GM23248 (cell line): ENCODE measurements at places on chromosomes 12 and 14.

DNA sequence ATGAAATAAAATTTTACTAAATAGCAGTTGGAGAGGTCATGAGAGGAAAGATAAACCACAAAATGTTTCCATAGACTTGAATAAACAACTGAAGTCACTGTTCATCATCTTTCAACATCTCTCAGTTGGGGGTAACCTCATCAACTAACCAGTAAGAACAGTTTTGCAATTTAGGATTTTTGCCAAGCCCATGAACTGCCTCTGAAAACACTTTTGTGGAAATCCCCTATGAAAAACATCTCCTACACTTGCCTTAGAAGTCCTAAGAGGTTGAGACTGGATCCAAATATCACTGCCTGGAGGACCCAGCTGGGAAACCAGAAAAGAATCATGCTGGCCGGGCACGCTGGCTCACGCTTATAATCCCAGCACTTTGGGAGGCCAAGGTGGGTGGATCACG is 273.1 kb downstream of the C12orf50 start:
- DNase-seq = peak; percentile 58

DNA sequence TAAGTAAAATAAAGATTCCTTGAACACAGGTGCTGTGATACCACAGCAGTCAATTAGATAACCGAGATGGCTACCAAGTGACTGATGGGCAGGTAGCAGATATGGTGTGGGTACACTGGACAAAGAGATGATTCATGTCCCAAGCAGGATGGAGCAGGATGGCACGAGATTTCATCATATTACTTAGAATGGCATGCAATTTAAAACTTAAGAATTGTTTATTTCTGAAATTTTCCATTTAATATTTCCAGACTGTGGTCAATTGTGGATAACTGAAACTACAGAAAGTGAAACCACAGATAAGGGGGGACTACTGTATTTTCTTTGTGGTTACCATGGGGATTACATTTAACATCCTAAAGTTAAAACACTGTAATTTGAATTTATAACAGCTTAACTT is 7.5 kb upstream of the ZFP36L1 start:
- DNase-seq = peak; percentile 36

DNA sequence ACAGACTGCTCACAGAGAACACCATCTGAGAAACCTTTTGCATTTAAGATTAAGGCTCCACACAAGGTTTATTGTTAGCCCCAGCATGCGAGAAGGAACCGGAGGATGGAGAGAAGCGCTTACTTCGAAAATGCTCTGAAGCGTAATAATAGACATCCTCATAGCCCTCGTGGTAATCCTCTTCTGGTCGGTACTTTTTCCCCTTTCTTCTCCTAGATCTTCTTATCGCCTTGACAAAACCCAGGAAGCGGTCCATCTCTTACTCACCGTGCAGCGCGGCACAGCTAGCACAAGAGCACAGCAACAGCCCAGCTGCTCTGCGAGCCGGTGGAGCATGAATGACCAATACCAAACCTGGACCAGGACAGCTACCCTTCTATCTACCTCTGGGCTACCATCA is 125.1 kb upstream of the GRIP1 start:
- peak; percentile 14 for DNase-seq

- no peak for DNase-seq
Observed at GRCh38 chr12:114738460-114739184, 54.6 kb upstream of the TBX3 start.

DNA sequence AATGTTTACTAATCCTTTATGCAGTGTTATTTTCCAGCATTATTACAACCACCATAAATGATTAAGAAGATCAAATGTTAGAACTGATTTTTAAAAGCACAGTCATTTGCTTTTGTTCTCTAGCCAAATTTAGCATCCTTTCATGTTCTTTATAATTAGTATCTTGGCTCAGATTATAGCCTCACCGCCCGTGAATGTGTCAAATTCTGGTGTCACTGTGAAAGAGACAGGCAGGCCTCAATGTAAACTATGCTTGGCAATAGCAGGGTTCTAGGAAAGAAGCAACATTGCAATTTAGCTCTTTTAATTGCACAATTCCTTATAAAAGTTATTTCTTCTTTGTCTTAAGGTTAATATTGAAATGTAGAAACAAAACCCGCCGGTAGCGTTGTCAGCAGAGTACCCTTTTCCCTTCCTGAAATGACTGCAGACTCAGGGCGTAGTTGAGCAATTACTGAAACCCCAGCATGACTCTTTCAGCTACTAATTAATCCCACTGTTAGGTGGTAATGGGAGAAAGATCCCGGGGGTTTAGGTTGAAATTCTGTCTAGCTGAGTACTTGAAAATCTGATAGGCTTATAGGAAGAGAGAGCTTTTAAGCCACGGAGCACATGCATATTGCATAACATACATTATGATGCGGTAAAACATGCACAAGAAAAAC is 1600.5 kb upstream of the SEL1L start:
- DNase-seq = no peak

DNA sequence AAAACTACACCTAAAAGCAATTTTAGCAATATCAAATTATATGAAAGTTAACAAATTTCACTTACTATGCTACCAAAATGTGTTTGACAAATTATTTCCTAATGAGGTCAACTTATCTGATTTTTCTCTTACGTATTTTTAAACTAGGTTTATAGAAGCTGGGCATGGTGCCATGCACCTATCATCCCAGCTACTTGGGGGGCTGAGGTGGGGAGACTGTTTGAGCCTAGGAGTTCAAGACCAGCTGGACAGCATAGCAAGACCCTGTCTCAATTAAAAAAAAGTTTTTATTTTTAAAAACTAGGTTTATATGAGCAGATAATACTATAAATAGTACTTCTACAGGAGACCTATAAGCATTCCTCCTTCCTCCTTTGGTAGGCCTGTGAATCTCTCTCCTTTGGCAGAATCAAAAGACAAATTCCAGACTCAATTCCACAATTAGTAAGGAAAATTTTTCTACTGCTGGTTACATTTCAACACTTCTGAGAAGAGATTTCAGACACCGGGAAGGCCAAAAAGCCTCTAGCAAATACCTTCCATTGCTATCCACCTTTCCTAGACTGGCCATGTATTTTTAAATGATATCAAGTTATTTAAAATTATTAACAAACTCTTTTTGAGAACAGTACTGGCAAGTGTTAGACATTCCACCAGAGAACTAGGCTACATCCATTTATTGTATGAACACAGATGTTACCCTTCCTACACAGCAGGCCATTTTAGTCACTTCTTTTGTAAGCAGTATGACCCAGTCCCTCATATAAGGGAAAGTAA is 34.4 kb downstream of the CDK17 start:
- DNase-seq = peak; percentile 20

DNA sequence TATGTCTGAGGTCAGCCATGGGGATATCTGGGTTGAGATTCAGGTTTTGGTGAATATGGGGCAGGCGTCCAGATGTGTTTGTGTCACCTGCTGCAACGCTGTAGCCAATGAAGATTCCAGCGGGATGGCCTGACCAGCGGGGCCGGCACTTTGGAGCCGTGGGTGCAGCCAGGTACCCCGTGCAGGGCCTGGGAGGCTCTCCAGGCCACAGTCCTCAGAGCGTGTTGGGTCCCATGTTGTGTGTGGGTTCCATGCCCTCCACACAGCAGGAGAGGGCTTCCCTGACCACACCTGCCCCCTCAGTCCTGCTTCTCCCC is 2.8 kb upstream of the TEX22 start:
- DNase-seq = no peak

DNA sequence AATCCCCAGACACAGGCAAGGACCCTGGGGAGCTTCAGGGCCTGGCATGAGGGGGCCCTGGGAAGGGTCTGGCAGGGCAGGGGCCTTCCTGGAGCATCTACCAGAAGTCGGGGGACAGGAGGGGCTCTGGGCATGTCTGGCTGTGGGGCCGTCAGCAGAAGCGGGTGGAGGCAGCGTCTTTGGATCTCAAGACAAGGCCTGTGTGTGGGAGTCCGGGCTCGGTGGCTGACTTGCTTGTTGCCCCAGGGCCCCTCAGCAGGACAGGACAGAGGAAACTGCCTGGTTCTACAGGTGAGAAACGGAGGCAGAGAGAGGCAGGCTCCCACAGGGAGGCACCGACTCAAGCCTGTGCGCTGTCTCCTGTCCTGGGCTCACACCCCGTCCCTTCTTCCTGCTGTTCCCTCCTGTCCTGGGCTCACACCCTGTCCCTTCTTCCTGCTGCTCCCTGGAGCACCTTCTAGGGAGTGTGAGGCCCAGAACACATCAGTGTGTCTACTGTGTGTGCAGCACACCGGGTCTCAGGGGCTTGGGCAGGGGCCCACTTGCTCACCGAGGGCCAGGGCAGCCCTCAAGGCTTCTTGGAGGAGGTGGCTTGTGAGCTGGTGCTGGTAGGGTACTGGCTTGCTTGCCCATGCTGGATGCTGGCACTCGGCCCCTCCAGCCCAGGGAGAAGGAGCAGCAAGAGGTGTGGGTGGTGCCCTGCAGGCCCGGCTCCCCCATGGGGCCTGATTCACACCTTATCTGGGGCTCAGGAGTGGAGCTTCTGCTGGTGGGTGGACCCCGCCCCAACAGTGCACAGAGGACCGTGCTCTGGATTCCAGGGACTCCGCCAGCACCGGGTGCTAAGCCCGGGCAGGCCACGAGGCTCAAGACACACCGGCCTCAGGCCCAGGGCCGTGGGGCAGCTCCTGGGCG is 14.9 kb downstream of the ASPG start:
- DNase-seq = no peak

GRCh38 chr12:90074086-90074485 is 365.4 kb upstream of the ATP2B1 start:
- no peak for DNase-seq
